Activated CD4-positive, alpha-beta T cell treated with anti-CD3 and anti-CD28 coated beads, Interleukin-2, amount 50 U/mL, for 16 hours (primary cell): ENCODE measurements at places on chromosomes 13 and 19.

GRCh38 chr19:53819861-53820260 lies 4.3 kb downstream of the NLRP12 start:
- DNase-seq = no peak

DNA sequence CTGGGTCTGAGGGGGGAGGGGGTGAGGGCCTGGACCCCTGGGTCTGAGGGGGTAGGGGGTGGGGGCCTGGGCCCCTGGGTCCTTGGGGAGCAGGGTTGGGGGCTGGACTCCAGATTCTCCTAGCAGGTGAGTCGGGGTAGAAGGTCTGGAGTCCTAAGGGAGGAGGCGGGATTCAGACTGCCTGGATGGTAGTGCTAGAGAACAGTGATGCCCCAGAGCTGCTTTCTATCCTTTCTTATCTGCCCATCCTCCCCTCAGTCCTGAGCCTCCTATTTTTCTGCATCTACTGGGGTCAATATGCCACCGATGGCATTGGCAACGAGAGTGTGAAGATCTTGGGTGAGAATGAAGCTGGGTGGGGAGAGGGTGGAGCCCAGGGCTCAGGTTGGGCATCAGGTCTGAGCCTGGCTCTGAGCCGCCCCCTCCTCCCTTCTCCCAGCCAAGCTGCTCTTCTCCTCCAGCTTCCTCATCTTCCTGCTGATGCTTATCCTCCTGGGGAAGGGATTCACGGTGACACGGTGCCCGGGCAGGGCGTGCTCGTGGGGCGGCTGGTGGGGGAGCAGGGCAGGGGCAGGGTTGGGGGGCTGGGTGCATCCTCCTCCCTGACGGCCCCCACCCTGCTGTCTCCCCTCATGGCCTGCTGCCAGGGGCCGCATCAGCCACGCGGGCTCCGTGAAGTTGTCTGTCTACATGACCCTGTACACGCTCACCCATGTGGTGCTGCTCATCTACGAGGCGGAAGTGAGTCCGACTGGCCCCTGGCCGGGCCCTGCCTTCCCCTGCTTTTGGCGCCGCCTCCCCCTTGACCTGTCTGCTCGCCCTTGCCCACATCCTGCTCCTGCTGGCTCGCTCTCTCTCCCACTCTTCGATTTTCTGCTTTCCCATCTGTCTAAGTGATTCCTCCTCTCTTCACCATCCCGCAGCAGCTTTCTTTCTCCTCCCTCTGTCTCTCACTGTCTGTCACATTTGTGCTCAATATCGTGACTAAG lies 3.4 kb downstream of the TMEM145 start:
- DNase-seq = no peak

DNA sequence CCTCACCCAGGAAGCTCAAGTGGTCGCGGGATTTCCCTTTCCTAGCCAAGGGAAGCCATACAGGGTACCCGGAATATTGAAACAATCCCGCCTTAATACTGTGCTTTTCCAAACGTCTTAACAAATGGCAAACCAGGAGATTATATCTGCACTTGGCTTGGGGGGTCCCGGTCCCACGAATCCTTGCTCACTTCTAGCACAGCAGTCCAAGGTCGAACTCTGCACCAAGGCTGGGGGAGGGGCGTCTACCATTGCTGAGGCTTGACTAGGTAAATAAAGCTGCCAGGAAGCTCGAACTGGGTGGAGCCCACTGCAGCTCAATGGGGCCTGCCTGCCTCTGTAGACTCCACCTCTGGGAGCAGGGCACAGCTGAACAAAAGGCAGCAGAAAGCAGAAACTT lies 1644.8 kb downstream of the PCDH9 start:
- no peak for DNase-seq

DNA sequence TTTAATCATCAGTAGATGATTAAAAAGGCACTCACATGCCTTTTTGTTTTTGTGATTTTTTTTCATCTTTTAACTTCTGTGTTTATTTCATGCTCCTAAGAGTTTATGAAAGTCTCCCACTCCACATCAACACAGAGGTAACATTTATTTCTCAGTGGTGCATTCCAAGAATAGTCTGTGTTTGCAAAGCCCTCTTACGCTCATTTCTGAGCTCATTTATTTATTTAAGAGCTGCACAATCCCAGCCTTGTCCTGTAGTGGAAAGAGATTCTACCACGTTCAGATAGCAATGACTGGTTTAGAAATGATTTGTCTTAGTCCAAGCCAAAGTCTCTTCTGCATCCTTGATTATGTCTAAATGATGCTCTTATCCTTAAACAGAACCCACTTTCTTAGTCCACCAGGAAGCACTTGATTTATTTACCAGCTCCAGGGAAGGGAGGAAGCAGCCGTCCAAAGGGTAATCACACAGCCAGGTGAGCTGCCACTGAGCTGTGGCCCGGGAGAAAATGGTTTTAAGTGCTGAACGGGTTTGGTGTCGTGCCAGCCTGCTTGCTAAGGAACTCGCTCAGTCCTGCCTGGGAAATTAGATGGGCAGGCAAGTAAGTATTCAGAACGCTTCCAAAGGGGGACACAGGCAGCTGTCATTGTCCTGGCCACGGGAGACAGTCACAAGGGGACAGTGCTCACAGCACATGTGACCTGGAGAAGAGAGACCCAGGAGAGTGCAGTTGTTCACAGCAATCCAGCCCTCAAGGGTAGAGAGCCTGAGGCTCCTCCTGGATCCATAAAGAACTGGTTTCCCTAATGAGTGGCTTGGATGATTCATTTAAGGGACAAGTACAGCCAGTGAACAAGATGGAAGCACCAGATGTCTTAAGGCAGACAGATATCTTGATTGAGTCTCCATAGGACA lies 131.8 kb upstream of the WASF3 start:
- no peak for DNase-seq

- DNase-seq = no peak
Measured at GRCh38 chr13:107753748-107754147, 461.6 kb downstream of the LIG4 start.

DNA sequence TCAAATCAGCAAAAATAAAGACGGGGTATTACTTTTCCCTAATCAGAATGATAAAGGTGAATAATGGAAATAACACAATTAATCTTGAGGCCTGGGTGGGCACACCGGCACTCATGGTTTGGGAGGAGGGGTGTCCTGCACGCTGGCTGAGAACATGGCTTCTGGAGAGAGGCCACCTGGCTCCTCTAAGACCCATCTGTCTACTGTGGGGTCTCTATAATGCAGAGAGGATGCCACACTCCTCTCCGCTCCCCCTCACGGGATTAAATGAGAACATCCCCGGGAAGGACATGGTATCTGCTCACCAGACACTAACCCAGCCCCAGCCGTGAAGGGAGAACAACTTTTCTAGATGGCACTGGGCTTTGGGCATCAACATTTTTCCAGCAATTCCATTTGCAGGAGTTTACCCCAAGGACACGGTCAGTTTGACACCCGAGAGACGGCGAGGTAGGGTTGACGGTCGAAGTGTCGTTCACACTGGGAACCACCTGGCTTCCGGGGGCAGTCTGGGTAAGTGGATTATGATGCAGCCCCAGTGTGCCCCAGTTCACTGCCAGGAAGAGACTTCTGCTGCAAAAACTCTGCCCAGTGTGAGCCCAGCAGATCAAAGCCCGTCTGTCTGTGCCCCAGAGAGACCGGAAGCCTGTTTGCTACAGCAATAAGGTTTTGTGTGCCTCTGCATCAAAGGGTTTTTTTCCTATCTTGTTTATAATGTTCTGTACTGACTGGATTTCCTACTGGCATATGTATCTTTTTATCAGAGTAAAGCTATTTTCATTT lies 56.6 kb downstream of the CEBPG start:
- peak; percentile 5 for DNase-seq

GRCh38 chr19:13926715-13927114 lies 11.5 kb downstream of the PODNL1 start:
- no peak for DNase-seq

DNA sequence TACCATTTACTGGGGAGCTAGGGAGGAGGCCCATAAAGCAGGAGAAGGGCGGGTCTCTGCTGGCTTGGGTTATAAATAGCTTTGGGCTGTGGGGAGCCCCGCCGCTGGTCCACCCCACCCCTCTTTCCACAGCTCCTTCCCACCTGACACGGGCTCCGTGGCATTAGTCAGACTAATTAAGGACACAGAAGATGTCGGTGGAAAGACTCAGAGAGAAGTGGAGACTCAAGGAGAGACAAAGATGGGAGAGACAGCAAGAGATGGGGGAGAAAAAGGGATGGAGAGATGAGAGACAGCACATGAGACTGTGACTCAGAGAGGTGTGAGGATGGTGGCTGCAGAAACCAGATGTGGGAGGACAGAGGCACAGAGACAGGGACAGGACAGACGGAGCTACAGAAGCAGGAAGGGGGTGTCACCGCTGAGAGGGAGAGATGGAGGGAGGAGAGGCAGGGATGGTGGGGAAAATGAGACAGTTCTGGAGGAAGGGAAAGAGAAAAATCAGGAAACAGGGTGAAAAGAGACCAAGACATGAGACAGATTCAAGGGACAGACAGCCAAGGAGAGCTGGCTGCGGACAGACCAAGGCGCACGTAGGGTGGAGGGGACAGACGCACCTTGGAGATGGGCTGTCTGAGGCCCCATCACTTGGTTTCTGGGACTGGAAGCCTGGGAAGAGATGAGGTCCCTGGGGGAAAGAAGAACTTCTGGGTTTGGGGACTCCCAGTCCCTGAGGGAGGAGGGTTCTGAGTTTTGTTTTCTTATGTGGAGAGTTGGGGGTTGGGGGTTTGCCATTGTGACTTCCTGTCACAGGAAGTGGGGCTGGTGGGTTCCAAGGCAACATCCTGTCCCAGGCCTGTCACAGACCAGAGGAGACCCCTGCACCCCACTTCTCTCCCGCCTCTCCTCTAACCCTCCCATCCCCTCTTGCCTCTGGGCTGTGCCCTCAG lies 4.1 kb downstream of the ARHGEF1 start:
- peak; percentile 73 for DNase-seq

- no peak for DNase-seq
Measured at GRCh38 chr13:49893591-49893990, 42.5 kb downstream of the SPRYD7 start.

DNA sequence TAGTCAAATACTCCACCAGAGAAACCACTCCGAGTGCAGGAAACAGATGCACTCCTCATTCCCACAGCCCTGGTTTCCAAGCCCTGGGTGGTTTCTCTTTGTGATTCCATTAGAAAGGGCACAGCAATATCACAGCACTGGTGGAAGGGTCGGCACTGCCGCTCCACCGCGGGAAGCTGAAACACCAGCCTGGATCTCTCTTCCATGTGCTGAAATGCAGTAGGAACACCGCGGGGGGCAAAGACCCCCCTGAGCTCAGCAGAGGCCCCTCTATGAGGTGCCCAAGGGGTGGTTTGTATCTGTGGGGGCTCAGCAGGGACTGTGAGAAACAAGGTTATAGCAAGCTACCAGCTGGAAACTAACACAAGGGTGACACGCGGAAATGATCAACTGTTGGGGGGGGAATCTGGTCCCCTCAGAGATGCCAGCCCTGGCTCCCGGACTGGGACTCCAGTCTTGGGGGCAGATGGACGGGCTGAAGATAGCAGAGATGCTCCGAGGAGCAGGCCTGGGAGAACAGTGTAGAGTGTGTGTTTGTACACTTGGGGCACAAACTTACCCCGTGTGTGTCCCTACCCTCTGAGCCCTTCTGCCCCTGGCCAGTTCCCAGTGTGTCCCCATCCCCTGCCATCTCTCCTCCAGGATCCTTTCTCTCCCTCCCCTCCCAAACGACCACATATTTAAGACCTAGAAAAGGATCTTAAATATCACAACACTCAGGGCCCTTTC lies 1.8 kb downstream of the ZFR2 start:
- no peak for DNase-seq

DNA sequence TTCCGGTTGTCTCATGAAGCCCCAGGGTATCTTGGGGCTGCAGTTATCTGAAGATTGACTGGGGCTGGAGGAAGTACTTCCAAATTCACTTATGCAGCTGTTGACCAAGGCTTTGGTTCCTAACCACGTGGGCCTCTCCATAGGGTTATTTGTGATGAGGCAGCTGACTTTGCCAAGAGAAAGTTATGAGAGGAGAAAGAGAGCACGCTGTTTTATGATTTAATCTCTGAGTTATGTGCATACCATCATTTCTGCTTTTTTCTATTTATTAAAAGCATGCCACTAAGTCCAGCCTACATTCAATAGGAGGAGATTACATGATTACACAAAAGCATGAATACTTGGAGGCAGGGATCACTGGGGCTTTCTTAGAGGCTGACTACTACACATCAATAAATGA lies 215.5 kb downstream of the NHLRC3 start:
- DNase-seq = no peak

DNA sequence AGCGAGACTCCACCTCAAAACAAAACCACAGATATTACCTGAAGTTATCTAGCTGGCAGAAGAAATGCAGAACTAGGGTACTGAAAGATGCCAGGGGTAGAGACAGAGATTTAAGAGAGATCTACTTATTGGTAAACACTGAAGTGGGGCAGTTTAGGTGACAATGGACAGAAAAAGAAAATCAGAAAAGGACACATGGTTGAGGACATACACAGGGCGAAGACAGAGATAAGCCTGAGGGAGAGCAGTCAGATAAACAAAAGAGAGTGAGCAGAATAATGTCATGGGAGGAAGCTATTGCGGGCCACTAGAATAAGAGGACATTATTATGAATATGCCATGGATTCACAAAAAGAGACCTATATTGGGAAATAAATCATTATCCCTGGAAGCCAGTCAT lies 3.3 kb downstream of the NEK5 start:
- DNase-seq = no peak

DNA sequence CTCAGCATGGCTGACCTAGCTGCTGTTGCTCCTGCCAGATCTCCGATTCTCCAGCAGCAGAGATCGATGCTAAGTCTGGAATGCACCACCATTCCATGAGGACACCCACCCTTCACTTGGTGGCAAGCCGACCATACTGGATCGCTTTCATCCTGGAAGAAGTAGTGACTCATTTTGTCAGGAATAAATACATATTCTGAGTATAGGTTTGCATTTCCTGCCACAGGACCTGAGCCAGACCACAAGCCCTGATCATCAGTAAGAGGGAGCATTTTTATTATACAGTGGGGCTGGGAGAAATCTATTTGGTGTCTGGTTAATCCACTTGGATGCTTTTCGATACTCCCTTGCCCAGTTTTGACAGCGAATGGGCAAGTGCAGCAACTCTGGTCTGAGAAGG lies 10.9 kb upstream of the KCTD15 start:
- DNase-seq = no peak

GRCh38 chr19:47305309-47305751 lies 4.3 kb upstream of the C5AR1 start:
- DNase-seq = peak; percentile 34

DNA sequence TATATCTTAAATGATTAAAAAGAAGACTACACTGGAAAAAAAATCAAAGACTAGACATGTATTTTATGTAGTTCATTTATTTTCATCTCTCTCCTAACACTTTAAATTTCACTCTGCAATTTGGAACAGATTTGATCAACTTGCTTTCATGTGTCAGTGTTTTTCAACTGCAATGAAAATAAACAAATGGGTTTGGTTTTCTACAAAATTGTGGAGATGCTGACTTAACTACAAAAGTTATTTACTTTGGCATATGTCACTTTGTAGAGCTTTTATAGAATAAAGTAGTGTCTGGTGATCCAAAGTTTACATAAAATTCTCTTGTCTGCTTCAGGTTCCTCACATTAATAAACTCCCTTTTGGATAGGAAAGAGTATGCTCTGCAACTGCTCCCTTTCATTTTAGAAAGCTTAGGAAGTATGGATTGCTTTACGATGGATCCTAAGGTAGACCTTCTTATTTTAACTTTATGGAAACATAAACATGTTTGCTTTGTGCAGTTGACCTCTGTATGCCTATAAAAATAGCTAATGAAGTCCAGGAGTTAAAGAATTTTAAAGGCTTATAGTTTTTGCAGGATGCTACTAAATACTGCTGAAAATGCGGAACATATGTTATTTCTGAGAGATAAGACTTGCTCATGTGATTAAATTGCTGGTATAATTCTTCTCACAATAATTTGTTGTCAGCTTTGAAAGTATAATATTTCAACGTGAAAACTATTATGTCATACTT lies 815.9 kb downstream of the PCDH9 start:
- DNase-seq = no peak
